ENCODE measurements at places on chromosomes 3 and 15. TPM values are rescaled to one million over a fixed set of nuclear protein-coding genes. Genes with fewer than 3 reads are reported as not detected.

Gene SERPINI2
- total RNA-seq: not detected

Gene ELP6
- total RNA-seq: 20.5 TPM

Gene GOLGA8J
- not detected for total RNA-seq

Gene HYKK
- 1.4 TPM for total RNA-seq

Gene RBPMS2
- not detected for total RNA-seq

Gene GPR149
- total RNA-seq: not detected

Gene SLC2A2
- total RNA-seq: not detected

Gene EEFSEC
- 3.4 TPM for total RNA-seq

Gene BCL2A1
- total RNA-seq: not detected

Gene SCN11A
- under 0.01 TPM for total RNA-seq

Gene ADAMTSL3
- under 0.01 TPM for total RNA-seq

Gene C3orf85
- total RNA-seq: not detected

Gene RTP2
- total RNA-seq: not detected

Gene DAZL
- total RNA-seq: not detected

Gene CAMP
- 3.1 TPM for total RNA-seq

Gene ZBTB47
- 20.6 TPM for total RNA-seq

Gene NR2E3
- total RNA-seq: 0.14 TPM

Gene CFAP92
- total RNA-seq: 0.36 TPM

Gene TSC22D2
- total RNA-seq: 13.0 TPM

Gene FANCD2OS
- total RNA-seq: not detected

Gene ADAMTS9
- 0.34 TPM for total RNA-seq

Gene FGF7
- 0.07 TPM for total RNA-seq

Gene SAMD7
- not detected for total RNA-seq

All from nasal cavity respiratory epithelium epithelial cell of viscerocranial mucosa (primary cell).